ENCODE measurements at places on chromosomes 1 and 21. TPM values are rescaled to one million over a fixed set of nuclear protein-coding genes. Genes with fewer than 3 reads are reported as not detected.

Gene TAGLN2
- total RNA-seq, result 593 TPM

Gene ADAMTS5
- total RNA-seq, result not detected

Gene KPRP
- not detected for total RNA-seq

Gene SLC25A34
- 0.90 TPM for total RNA-seq

Gene CGN
- 5.5 TPM for total RNA-seq

Gene RBM34
- total RNA-seq, result 122 TPM

Gene MROH9
- not detected for total RNA-seq

Gene LRRC71
- total RNA-seq, result not detected

Gene SCP2
- 59.5 TPM for total RNA-seq

Gene GPR3
- total RNA-seq, result 0.42 TPM

Gene CTTNBP2NL
- 4.0 TPM for total RNA-seq

Gene NT5C1A
- total RNA-seq, result not detected

Gene WNT2B
- total RNA-seq, result 0.48 TPM

Gene HTR6
- total RNA-seq, result 0.13 TPM

Gene GUCA2A
- not detected for total RNA-seq

Gene SPRR2G
- not detected for total RNA-seq

Gene WNT3A
- not detected for total RNA-seq

Gene ZFP69
- 1.9 TPM for total RNA-seq

Gene OR2M3
- not detected for total RNA-seq

Gene GJA8
- not detected for total RNA-seq

Gene OR2G6
- not detected for total RNA-seq

Gene MPL
- not detected for total RNA-seq

Gene ZNF648
- 0.21 TPM for total RNA-seq

Gene RNU1-1
- total RNA-seq, result 2,371 TPM

Gene TTC24
- not detected for total RNA-seq

Gene CCDC190
- total RNA-seq, result not detected

Gene MYOC
- not detected for total RNA-seq

Gene TMEM54
- 0.80 TPM for total RNA-seq

Gene TMCC2
- total RNA-seq, result 3.5 TPM

Gene NPHS2
- total RNA-seq, result not detected

Gene PADI2
- 0.13 TPM for total RNA-seq

Gene ERO1B
- 4.0 TPM for total RNA-seq

Gene C1orf185
- total RNA-seq, result not detected

Gene TMEM50B
- 20.0 TPM for total RNA-seq

Gene OR2L5
- total RNA-seq, result not detected

Gene AIM2
- 47.2 TPM for total RNA-seq

All from activated T-helper 17 cell treated with anti-CD3 and anti-CD28 coated beads, Interleukin-2, amount 50 U/mL, for 72 hours (primary cell).